Stimulated activated CD4-positive, alpha-beta T cell treated with anti-CD3 and anti-CD28 coated beads, Interleukin-2, amount 100 ng/mL, for 48 hours (primary cell): ENCODE measurements at places on chromosomes 11 and 22.

GRCh38 chr22:19173047-19174035, 5.2 kb downstream of the SLC25A1 start:
- DNase-seq = no peak

DNA sequence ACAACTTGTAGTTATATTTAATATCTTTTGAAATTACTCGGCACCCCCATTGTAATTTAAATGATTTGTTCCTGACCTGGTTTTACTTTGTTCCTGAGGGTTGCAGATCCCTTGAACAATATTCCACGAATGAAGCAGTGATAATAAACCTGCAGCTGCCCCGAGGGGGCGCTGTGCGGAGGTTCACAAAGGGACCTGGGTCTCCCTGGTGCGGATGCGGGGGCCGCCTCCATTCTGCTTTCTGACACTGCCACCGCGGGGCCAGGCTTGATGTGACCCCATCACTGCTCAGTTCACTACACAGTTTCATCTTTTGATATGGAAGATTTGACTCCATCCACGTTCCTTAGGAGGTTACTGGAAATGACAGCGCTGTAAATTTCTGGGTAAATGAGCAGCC, 62.9 kb upstream of the PRODH start:
- DNase-seq = peak; percentile 13

GRCh38 chr11:109972181-109972715, 120.9 kb upstream of the ZC3H12C start:
- DNase-seq = no peak

GRCh38 chr11:86068138-86068871, 579 bp downstream of the PICALM start:
- no peak for DNase-seq

GRCh38 chr22:48235744-48236143, 1473.3 kb downstream of the TBC1D22A start:
- no peak for DNase-seq

DNA sequence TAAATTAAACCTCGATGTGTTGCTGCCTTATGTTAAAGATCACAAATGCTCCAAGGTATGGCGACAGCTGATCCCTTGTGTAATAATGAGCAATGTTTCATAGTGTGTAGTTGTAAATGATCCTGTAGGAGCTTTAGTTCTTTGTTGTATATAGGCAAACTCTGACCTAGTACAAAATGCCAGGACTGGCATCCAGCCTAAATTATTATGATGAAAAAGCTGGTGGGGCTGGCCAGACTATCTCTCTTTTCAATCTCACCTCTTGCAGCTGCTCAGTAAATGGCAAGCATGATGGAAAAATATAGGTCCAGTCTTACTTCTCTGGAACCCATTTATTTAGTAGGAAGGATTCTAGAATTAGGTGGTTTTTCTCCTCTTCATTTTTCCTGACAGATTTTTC, 345.1 kb upstream of the C11orf87 start:
- DNase-seq = no peak

GRCh38 chr11:129605815-129606214, 209.8 kb upstream of the TMEM45B start:
- no peak for DNase-seq

DNA sequence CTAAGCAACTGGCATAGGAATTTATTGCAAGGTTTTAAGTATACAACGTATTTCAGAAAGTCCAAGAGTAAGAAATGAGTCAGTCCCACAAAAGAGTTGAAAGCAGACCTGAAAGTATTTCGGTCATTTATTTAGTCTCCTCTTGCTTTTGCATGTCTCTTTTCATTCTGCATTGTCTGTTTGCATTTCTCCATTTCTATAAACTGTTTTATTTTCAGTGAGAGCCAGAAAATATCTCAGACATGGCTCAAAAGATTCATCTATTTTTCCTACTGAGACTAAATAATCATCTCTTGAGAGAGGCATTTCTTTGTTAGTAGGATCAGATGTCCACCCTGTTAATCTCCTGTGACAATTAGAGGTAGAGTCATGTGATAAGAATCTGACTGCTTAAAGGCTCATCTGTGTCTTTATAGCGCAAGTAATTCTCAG, 219.1 kb upstream of the CCDC179 start:
- no peak for DNase-seq

DNA sequence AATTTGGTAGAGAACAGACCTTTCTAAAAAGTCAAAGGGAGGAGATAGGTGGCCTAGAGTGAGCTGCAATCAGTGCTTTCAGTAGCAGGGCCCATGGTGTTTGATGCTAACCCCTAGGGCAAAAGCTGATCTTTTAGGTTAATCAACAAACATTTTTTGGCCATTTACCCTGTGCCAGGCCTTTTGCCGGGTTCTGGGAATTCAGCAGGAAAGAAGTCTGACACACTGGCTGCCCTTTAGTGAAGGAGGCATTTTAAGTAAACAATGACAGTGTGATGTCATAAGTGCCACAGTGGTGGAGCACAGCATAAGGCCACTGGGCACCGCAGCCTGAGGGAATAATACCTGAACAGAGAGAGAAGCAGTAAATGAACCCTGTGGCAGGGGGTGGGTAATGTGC, 29.0 kb downstream of the C22orf31 start:
- no peak for DNase-seq

- no peak for DNase-seq
These were observed 25.2 kb upstream of the CARD16 start for GRCh38 chr11:105070306-105070705.

DNA sequence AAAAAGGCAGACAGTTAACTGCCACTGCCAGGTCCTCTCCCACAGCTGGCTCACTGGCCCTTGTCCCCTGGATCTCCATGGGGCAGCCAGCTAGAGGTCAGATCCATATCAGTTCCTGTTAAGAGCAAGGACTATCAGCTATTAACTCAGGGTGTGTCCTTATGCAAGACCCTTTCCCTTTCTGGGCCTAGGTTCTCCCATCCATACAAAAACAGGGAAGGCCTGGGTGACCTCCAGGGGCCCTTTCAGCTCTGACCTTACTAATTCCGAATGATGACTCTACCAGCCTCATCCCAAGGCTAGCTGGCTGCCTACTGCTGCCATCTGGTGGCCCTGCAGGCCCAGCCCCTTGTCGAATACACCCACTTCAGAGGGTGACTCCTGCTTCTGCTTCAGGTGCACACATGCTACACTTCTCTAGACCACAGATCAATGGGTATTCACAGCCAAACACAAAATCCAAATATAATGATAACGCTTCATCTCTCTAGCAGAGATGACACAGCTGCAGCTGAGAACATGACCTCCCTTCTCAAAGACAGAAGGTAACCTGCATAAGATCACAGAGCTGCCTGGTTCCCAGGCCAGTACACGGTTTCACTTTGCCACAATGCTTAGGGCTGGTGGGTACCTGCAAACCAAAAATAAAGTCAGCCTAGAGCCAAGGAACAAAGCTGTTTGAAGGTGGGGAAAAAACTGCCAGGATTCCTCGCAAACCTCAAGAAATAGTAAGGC, 34.1 kb downstream of the SERGEF start:
- DNase-seq = peak; percentile 13

DNA sequence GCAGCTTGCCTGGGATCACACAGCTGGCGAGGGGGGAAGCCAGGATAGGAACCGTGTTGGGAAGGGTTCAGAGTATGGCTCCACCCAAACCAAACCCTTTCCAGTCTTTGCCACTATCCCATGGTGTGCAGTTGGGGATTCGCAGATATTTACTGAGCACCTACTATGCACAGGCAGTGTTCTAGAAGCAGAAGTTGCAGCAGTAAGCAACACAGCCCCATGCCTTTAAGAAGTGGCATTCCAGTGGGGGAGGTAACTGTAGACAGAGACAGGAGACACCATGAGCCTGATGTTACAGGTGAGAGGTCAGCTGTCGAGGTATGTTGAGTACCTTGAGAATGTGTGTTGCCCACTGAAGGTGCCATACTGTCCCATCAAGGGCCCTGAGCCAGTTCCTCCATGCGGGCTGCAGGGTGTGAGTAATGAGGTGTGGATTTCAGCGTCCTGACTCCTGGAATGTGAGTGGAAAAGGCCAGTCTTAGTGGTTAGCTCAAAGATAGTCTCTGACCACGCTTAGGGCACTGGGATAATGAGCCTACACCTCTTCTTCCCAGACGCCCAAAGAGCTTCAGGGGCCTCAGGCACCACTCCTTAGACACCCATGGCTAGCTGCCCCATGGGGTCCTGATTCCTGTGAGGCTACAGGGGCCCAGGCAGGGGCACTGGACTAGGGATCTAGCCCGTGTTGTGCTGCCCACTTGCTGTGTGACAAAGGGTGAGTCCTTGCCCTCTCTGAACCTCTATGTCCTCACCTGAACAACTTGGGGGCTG, 71.8 kb upstream of the TP53I11 start:
- DNase-seq = no peak

DNA sequence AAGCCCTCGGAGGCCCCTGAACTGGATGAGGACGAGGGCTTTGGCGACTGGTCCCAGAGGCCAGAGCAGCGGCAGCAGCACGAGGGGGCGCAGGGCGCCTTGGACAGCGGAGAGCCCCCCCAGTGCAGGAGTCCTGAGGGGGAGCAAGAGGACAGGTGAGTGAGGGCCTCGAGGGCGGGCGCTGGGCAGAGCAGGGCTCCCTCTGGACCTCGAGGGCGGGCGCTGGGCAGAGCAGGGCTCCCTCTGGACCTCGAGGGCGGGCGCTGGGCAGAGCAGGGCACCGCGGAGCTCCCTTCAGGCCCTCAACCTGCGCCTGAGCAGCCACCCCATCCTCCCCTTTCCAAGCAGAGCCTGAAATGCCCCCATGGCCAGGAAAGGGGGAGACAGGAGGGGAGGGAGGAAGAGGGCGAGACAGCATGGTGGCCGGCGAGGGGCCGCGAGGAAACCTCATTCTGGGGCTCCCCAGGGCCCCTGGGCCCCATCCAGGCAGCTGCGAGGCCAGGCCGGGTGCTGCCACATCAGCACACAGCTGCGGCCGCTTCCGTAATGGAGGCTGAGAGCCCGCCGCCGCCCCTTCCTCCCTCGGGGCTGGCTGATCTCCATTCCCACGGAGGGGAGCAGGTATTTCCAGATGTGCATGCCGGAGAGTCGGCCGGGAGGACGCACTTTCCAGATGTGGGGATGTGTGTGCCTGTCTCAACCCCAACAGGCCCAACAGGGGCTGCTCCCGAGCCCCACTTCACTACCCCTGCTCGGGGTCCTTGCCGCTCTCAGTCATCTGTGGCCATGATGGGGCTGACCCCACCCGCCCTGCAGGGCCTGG, 10.0 kb downstream of the PRR33 start:
- no peak for DNase-seq

GRCh38 chr11:82494988-82495432, 238.7 kb downstream of the FAM181B start:
- no peak for DNase-seq

- DNase-seq = no peak
These were observed 1469.0 kb downstream of the LRRC4C start for GRCh38 chr11:39990421-39990831.

- DNase-seq = no peak
These were observed 67.2 kb upstream of the BMAL1 start for GRCh38 chr11:13210424-13210823.

DNA sequence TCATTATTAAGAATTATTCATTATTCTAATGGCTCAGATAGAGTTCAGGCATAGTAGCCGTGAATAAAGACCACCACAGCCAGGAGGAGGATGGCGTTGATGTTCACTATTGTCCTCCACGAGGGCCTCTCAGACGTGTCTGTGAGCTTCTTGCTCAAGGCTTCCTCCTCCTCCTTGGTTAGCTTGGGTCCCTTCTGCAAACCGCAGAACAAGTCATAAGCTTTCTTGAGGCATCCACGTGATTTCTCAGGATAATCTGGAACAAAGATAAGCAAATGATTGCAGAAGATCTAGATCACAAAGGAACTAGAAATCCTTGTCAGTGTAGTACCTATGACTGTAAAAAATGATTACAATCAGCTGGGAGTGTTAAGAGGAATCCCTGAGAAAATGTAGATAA, 13.6 kb upstream of the RFPL2 start:
- no peak for DNase-seq

- no peak for DNase-seq
These were observed 260.6 kb downstream of the SOX6 start for GRCh38 chr11:16095756-16096155.

- DNase-seq = no peak
These were observed 19.5 kb upstream of the UVRAG start for GRCh38 chr11:75795276-75796090.

GRCh38 chr11:134360050-134360835, 28.5 kb downstream of the GLB1L2 start:
- peak; percentile 78 for DNase-seq

- no peak for DNase-seq
These were observed 56.5 kb downstream of the MIAT start for GRCh38 chr22:26713823-26714449.

DNA sequence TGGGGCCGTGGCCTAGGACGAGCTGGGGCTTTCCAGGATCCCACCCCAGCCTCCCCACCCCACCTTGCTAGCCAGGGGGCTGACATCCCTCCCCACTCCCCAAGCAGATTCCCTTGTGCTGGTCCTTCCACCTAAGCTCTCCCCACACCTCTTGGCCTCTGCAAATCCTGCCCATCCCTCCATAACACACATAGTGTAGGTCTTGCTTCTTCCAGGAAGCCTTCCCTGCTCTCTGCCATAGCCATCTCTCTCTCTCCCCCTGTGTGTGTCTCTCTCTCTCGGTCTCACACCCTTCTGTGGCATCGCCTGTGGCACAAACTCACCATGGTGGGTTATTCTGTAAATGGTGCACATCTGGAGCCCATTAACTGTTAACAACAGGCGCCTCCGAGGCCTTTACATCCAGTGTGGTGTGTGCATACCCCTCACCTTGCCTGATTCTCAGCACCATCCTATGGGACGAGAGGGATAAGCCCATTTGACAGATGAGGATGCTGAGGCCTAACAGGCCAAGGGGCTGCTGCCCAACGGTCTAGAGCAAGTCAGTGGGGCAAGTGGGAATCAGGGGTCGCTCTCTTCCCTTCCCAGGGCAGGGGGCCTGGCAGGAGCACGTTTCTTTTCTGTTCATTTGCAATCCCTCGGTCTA, 22.2 kb upstream of the PICK1 start:
- DNase-seq = no peak

DNA sequence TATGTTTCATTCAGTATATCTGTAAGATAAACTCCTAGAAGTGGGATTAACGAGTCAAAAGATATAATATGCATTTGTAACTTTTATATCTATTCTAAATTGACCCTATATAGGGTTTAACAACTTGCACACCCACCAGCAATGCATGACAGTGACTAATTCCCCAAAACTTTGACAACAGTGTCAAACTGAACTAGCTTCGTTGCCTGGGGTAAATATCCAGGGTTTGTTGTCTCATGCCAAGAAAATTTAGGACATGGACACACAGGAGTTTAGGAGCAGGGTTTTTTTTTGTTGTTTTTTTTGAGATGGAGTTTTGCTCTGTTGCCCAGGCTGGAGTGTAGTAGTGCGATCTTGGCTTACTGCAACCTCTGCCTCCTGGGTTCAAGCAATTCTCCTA, 5.1 kb downstream of the SNU13 start:
- DNase-seq = no peak

DNA sequence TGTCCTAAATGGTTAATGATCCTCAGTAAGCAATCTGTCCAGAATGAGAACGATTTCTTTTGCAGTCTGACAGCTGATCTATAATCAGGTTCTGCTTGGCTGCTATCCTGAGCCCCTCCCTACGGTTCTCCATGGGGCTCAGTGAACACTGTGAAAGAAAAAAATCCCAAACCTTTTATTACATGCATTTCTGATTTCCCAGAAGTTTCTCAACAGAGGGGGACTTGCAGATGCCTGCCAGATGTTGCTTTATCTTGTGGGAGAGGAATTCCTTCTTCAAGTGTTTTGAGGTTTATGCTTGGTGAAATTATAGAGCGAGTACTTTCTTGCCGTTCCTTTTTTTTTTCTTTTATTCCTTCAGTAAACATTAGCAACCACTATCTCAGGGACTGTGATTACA, 531.9 kb upstream of the ISX start:
- DNase-seq = no peak

GRCh38 chr11:5036669-5037068, 9.7 kb upstream of the OR52J3 start:
- DNase-seq = no peak

- DNase-seq = no peak
These were observed at the start of gene DCHS1 for GRCh38 chr11:6655790-6656583. Gene DCHS1 (minus strand): TSS chr11:6655809. CDS start chr11:6641613, 14,196 bp downstream.
